ENCODE measurements at places on chromosomes 1 and 21.
A peak's percentile ranks its signal among the peaks of the same experiment; 100 is the strongest.

DNA sequence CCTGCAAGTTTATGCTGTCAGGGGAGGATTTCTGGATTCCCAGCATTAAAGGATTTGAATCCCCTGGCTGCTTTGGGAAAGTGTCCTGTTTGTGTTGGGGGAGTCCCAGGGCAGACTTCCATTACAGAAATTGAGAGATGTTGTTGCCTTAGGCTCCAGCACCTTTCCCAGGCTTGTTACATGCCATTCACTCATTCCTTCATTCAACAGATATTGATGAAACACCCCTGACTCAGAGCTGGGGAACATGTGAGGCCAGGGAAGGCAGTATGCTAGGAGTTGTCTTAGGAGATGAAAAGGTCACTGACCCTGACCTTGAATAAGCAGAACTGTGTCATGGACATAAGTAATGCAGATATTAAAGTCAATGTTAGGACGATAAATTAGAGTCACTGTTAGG is 161.7 kb downstream of the NTMT2 start:
- DNase-seq, result no peak

- DNase-seq, result no peak
These were observed 90.8 kb downstream of the CAMK2N1 start for GRCh38 chr1:20395255-20395654.

DNA sequence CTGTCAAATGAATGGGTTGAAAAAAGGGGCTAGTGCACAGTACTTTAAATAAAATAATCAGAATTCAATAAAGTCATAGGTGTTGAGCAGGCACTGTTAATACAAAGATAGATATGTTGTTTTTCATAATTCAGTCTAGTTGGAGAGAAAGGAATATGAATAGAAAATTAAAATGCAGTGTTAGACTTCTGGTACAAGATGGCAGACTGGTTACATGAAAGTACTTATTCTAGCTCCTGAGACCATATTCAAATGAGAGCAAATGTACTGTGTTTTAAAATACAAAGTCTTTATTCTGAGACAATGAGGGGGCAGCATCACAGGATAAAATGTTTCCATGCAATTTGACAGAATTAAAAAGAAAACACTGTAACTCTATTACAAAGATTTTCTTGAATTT is 542.1 kb downstream of the COL11A1 start:
- no peak for DNase-seq

- no peak for DNase-seq
These were observed 410.6 kb downstream of the NTNG1 start for GRCh38 chr1:107551456-107551855.

GRCh38 chr1:223301371-223301770 is 62.6 kb downstream of the SUSD4 start:
- DNase-seq, result no peak

DNA sequence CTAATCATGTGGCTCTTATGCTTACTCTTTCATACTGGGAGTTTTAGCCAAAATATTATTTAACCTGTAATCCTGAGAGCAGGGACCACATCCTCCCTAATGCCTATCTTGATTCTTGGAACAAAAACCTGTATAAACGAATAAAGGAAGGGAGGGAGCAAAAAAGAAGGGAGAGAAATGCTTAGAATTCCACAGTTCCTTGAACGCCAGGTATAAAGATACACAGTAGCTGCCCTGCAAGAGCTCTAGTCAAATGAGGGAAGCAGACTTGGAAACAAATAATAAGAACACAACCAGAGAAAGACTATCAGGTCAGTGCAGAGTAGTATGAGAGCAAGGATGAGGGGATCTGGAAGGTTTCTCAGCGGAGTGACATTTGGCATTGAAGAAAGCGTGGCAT is 116.3 kb downstream of the SLC30A10 start:
- DNase-seq, result no peak

- DNase-seq, result no peak
These were observed 2.2 kb downstream of the CAMK1G start for GRCh38 chr1:209585672-209586071.

- no peak for DNase-seq
These were observed 58.2 kb upstream of the ADAR start for GRCh38 chr1:154666051-154666790.

GRCh38 chr1:180842052-180842451 is 70.6 kb upstream of the KIAA1614 start:
- DNase-seq, result no peak

- peak; percentile 62 for DNase-seq
These were observed 24.1 kb downstream of the GPR3 start for GRCh38 chr1:27416387-27417111.

DNA sequence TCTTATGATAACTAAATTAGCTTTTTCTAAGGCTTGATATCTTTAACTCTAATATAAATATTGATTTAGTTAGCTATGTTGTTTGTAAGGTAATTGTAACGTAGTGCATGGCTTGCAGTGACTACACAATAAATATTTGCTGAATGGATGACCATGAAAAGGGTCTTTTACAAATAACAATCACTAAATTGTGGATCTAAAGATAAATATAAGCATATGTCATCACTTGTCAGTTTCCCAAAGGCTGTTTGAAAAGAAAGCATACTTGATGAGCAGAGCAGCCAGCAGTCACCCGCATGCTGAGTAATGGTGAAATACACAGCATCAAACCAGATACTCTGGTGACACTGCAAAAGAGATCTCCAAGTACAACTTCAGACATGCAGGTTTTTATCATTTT is 92.5 kb upstream of the FMN2 start:
- DNase-seq, result no peak

DNA sequence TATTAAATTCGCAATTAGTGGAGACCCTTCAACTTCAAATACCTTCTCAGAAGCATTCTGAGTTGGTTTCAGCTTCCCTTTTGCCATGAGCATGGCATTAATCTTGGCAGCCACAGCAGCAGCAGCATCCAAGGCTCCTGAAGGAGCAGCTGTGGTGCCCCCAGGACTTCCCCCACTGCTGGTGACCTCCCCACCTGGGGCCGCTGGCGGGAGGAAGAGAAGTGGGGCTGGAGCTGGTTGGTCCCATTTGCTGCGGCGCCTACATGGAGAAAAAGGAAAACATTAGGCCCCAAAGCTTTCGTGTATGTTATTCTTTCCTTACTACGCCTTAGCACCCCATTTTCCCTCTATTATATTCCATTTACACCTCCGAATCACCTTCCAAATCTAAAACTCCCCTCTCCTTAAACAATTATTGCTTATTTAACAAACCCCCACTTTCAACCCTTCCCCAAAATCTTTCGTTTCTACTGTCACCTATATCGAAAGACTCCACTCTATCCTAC is 569 bp downstream of the KHDC4 start:
- DNase-seq, result no peak

GRCh38 chr1:83872515-83872914 is 126.4 kb downstream of the TTLL7 start:
- DNase-seq, result no peak

- no peak for DNase-seq
These were observed 13.1 kb downstream of the RNF187 start for GRCh38 chr1:228500143-228500734.

DNA sequence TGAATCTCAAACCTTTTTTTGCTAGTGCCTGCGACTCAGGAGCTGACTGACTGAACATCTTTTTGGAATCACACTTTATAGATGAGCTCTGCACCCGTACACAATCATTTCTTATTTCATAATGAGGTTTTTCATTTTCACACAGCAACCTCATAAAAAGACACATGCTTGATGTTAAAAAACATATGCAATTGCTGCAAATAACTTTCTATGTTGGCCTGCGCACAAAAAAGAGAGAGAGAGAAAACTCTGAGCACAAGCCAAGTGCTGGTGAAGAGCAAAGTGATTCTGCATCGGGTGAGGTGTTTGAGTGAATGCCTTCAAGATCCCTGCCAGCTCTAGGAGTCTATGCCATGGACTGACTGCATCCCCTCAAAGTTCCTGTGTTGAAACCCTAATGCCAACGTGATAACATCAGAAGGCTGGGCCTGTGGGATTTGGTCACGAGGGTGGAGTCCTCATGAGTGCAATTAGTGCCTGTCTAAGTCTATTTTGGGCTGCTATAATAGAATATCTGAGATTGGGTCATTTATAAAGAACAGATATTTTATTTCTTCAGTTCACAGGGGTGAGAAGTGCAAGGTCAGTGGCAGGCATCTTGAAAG is 36.6 kb downstream of the C1orf87 start:
- DNase-seq, result no peak

- DNase-seq, result no peak
These were observed 128.0 kb upstream of the IRF2BP2 start for GRCh38 chr1:234737967-234738314.

DNA sequence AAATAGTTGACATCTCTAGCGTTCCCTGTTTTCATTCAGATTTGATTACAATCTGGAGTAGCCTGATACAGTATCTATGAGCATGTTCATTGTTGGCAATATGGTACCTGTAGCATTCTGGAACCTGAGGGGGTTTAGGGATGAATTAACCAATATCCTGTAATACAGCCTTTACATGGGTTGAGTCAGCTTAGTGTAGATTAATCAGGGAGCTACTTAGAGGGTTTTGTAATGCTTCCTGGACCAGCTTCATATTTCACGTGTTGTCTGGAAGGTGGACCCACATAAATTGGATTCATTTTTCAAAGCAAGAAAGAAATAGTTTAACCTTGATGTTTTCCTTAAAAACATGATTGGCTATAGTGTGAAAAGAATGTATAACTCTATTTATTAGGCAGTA is 3.6 kb downstream of the OTUD3 start:
- no peak for DNase-seq

GRCh38 chr1:110280126-110280525 is 59.1 kb upstream of the RBM15 start:
- no peak for DNase-seq

DNA sequence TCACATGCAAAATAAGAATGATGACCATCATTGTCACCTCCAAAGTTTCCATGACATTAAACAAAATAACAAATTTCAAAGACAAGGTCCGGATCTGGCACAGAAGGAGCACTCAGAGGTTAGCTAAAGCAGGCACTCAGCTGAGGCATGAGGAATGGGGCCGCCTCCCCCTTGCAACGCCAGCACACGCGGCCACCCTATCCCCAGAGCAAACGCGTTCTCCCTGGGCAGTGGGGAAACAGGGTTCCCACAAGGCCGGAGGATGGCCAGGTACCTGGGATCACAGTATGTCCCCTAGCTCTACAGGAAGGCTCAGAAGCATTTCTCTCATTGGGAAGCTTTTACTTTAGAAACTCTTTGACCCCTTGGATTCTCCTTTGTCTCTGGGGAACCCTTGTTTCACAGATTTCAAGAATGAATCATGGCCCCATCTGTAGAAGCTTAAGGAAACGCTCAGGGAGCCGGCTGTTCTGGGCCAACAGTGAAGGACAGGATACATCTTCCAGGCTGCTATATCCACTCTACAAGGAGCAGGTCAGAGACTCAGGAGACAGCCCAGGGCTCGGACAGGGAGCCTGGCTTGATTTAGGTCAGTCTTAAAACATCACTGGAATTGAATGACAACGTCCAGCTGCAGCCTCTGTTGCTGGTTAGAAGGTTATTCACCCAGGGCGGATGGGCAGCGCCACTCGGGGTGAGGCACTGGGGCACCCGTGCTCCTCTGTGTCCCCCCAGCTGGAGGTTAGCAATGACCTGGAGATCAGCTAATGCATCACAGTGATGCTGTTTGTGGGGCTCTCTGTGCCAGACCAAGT is 496.4 kb downstream of the NPHP4 start:
- DNase-seq, result no peak

GRCh38 chr1:226964611-226965486 is 24.8 kb downstream of the COQ8A start:
- no peak for DNase-seq

- DNase-seq, result no peak
These were observed 26.9 kb downstream of the DISP3 start for GRCh38 chr1:11505591-11506538.

- DNase-seq, result no peak
These were observed 80.3 kb downstream of the NME7 start for GRCh38 chr1:169287280-169287679.

- no peak for DNase-seq
These were observed 217.5 kb downstream of the CAMTA1 start for GRCh38 chr1:7002728-7003127.

- no peak for DNase-seq
These were observed 5.7 kb upstream of the TTLL10 start for GRCh38 chr1:1167841-1168450.

GRCh38 chr1:222522105-222522915 is 25.6 kb downstream of the HHIPL2 start:
- no peak for DNase-seq

DNA sequence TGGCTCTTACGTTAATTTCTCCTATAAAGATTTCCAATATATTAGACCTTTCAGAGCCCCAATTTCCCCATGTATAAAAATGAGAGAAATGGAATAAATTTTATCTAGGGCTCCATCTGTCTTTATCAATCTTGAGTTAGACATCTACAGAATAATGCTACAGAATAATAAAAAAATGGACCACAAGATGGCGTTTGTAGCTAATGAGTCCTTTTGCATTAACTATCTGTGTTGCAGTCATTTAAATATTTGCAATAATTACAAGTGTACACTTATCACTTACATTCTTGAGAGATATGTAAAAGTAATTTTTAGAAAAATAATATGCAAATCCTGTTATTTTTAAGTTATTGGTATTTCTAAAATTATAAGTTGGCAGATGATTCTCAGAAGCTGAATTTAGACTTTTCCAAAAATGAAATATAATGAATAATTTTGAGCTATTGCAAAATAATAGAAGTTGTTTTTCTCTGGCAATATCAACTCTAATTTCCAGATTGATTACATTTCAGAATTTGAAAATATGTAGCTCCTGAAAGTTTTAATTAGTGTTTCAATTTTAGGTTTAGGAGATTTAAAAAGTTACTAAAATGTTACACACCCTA is 87.7 kb downstream of the SNX7 start:
- DNase-seq, result no peak

DNA sequence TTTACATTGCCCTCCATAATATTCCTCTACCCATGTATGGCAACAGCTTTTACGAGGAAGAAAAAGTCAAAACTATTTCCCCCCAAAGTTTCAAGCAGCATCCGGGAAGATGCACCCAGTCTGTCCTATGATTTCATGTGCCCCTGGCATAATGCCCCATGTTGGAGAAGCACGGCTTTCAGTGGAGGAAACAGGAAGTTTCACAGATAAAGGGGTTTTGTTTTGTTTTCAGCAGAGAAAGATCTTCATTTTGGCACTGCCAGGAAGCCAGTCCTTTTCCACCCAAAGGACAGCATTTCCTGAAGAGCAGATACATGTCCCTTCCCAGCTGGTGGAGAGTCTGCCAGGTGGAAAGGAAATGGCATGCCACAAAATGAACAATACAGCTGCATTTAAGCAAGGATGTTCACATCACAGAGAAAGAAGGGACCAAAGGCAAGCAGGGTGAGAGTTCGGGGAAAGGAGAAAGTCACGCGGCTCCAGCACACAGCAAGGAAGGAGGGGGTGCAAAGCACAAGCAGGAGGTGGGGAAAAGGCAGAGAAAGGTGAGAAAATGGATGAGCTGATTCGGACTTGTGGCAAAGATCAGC is 95.3 kb upstream of the HIVEP3 start:
- no peak for DNase-seq

DNA sequence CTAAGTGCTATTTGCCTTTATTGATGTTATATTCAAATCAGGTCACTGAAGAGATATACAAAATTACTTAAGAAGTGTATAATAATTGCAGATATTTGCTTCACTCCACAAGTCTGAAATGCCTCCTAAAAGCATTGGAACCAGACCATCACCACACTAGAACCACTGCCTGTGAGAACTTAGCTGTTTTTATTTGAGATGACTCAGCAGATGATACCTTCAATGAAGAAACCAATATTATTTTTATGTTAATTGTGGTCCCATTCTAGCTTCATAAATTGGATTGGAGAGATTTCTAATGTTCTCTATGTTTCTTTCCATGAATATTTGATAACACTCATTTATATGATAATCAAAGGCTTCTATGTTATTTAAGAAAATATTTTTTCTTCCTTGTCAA is 740.6 kb downstream of the KCNT2 start:
- no peak for DNase-seq

Data from activated T-cell treated with anti-CD3 and anti-CD28 coated beads, Interleukin-2, amount 50 U/mL, for 72 hours (primary cell).